ENCODE measurements at places on chromosomes 2 and 18. TPM values are rescaled to one million over a fixed set of nuclear protein-coding genes. Genes with fewer than 3 reads are reported as not detected.

GRCh38 chr2:237694415-237695194 is 67.2 kb downstream of the LRRFIP1 start:
- peak; percentile 33 for DNase-seq

- no peak for DNase-seq
Observed at GRCh38 chr2:160650196-160651118, 156.8 kb upstream of the RBMS1 start.

DNA sequence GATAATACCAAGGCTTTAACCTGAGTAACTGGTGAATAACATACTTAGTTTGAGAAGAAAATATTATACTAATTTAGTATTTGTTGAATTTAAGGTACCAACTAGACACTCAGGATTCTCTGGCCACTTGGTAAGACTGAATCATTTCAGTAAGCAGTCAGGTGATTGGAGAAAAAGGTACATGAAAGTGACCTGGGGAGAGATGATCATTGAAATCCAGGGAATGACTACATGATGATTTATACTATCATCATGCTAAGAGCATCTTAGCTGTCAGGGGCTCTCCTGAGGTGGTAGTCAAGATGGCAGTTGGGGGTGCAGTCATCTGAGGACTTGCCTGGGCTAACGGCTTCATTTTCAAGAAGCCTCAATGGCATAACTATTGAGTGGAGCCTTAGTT is 571.2 kb upstream of the ACVR2A start:
- DNase-seq: no peak

DNA sequence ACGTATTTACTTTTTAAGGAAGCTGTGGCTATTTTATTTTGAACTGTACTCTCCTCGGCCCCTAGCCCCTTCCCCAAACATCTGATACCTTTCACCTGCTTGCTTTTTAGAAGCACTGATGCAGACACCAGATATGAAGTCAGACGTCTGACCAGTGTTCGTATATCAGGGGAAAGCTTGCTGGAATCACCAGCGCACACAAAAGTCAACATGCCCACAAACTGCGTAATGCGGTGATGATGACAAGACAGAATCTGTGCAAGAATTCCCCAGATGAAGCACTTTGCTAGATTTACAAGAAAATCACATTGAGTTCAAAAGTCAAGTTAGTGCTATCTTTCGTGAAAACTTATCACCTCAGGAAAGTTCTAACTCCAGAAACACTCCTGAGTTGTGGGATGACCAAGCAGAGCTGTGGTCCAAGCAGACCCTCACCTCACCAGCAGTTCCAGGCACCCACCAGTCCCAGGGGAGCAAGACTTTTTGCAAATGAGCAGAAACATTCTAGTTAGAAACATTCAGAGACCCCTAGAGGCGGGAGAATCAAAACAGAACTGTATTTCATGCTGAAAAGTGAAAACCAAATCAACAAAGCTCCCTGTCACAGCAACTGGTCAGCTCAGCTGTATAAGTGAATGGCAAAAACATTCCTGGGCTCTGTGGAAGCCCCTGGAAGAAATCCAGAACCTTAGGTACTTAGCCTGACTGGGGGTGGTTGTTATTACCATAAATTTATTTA is 55.7 kb downstream of the INO80C start:
- no peak for DNase-seq

DNA sequence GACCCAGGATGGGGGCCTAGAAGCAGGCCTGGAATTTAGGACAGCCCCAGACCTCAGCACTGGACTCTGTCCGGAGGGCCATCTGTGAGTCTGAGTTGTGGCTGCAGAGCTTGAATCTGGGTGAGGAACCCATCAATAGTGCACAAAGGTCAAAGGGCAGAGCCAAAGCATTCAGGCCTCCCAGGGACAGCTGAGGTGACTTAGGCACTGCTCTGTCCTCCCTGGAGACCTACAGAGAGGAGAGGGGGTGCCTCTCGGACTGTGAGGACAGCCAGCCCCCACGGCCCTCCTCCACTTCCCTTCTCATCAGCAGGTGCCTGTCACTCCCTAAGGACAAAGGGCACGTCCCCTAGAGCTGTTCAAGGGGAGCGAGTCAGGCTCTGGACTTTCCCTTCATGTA is 25.1 kb upstream of the PRLH start:
- no peak for DNase-seq

DNA sequence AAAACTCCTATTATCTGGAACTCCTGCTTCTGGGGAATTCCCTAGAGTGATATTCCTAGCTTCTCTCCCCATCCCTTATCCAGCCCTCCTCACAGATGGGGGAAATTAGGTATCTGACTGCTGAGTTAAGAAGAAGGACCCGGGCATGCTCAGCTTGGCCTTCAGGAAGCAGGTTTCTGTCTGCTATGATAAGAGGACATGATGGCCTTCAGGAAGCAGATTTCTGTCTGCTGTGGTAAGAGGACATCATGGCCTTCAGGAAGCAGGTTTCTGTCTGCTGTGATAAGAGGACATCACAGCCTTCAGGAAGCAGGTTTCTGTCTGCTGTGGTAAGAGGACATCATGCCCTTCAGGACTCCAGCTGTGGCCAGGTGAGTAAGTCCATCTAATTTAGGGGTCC is 65.2 kb downstream of the PLEKHM3 start:
- DNase-seq: peak; percentile 80

- DNase-seq: peak; percentile 64
Observed at GRCh38 chr2:68653538-68653982, 10.2 kb downstream of the PROKR1 start.

DNA sequence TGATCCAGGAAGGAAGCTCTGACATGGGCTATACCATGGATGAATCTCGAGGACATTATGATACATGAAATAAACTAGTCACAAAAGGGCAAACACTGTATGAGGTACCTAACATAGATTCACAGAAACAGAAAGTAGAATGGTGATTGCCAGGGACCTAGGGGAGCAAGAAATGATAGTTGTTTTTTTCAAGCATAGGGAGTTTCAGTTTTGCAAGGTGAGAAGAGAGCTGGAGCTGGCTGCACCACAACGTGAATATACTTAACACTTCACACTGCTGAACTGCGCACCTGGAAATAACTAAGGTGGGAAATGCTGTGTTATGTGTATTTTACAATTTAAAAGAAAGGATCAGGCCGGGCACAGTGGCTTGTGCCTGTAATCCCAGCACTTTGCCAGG is 13.2 kb upstream of the AGAP1 start:
- no peak for DNase-seq

GRCh38 chr2:5482929-5483331 is 209.3 kb upstream of the SOX11 start:
- no peak for DNase-seq

- DNase-seq: no peak
Observed at GRCh38 chr2:159840616-159841015, 42.6 kb upstream of the CD302 start.

- no peak for DNase-seq
Observed at GRCh38 chr2:47504174-47504810, 101.3 kb downstream of the MSH2 start.

GRCh38 chr2:88599527-88599926 is 27.7 kb downstream of the EIF2AK3 start:
- no peak for DNase-seq

GRCh38 chr2:240965905-240966456 is 32.4 kb upstream of the SNED1 start:
- DNase-seq: no peak

- no peak for DNase-seq
Observed at GRCh38 chr2:235234736-235235135, 259.1 kb upstream of the AGAP1 start.

GRCh38 chr2:114546531-114546930 is 104.1 kb downstream of the DPP10 start:
- no peak for DNase-seq

- DNase-seq: no peak
Observed at GRCh38 chr2:28929581-28929980, 35.1 kb downstream of the WDR43 start.

DNA sequence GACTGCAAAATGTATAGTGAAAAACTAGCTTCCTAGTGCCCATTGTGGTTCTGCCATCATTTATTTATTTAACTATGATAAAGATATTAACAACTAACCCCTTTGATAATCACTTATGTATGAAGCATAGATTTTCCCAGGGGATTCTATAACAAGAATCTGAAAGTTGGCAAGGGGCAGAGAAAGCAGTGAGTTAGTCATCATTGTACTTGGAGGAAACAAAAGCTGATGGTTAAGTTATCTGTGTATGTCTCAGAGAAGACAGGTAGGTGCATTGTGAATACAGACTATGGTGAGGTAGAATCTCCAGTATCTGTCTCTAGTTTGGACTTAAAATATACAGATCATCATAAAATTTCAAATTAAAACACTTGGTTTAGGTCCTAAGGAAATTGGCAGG is 2159.1 kb upstream of the CELF4 start:
- DNase-seq: peak; percentile 5

DNA sequence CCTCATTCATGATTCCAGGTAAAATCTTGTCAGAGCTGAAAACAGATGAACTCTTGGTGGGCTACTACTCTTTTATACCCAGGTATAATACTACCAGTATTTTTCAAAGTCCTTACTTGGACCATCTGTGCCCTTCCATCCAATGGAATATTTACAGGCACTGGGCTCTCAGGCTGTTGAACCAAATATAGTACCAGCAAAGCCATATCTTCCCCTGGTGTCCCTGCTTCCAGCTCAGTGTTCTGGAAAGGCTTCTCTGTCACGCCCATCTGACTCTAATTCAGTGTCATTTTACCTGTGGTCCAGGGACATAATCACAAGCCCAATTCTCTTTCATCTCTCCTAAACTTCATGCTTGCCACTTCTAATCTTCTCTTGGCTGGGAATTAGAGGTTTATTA is 119.2 kb upstream of the STK17B start:
- no peak for DNase-seq

- no peak for DNase-seq
Observed at GRCh38 chr18:40371673-40372072, 1583.4 kb upstream of the PIK3C3 start.

- DNase-seq: no peak
Observed at GRCh38 chr2:207921606-207922005, 103.7 kb downstream of the PLEKHM3 start.

- DNase-seq: no peak
Observed at GRCh38 chr2:17093712-17094111, 424.5 kb downstream of the RAD51AP2 start.

- DNase-seq: peak; percentile 29
Observed at GRCh38 chr2:6866275-6866671, 566 bp upstream of the CMPK2 start.

PDE1A gene
- total RNA-seq: 3.0 TPM

DSG4 gene
- total RNA-seq: not detected

UGT1A8 gene
- not detected for total RNA-seq

GCG gene
- not detected for total RNA-seq

PAX8 gene
- total RNA-seq: under 0.01 TPM

VIT gene
- total RNA-seq: 0.22 TPM

MSH2 gene
- 21.8 TPM for total RNA-seq

SERPINB3 gene
- total RNA-seq: not detected

SLC4A5 gene
- 0.20 TPM for total RNA-seq

ITPRIPL1 gene
- 2.0 TPM for total RNA-seq

KLHL14 gene
- total RNA-seq: 1.6 TPM

GBX2 gene
- 2.0 TPM for total RNA-seq

PKP4 gene
- 43.7 TPM for total RNA-seq

RSAD2 gene
- total RNA-seq: 0.20 TPM

LRRC30 gene
- total RNA-seq: not detected
